ENCODE measurements at places on chromosomes 12 and 14. TPM values are rescaled to one million over a fixed set of nuclear protein-coding genes. Genes with fewer than 3 reads are reported as not detected.

Gene CIROP
- total RNA-seq: not detected

- H3K27me3 ChIP-seq: no peaks in the 10 kb centered on the region
- peaks cover 52% of the 10 kb centered on the region for H3K4me1 ChIP-seq
- no peaks in the 10 kb centered on the region for H3K36me3 ChIP-seq
- DNase-seq: no peak
- H3K4me3 ChIP-seq: peak overlapping the region; percentile 82
Measured at GRCh38 chr12:103965255-103965589, 450 bp upstream of the TDG start.

- H3K4me1 ChIP-seq: peaks cover 63% of the 10 kb centered on the region
- no peak overlapping the region for H3K4me3 ChIP-seq
- peak overlapping the region; percentile 72 for H3K27ac ChIP-seq
- DNase-seq: no peak
- no peaks in the 10 kb centered on the region for H3K27me3 ChIP-seq
- H3K36me3 ChIP-seq: peaks cover 89% of the 10 kb centered on the region
Measured at GRCh38 chr12:119674560-119674959, 6.6 kb downstream of the PRKAB1 start.

DNA sequence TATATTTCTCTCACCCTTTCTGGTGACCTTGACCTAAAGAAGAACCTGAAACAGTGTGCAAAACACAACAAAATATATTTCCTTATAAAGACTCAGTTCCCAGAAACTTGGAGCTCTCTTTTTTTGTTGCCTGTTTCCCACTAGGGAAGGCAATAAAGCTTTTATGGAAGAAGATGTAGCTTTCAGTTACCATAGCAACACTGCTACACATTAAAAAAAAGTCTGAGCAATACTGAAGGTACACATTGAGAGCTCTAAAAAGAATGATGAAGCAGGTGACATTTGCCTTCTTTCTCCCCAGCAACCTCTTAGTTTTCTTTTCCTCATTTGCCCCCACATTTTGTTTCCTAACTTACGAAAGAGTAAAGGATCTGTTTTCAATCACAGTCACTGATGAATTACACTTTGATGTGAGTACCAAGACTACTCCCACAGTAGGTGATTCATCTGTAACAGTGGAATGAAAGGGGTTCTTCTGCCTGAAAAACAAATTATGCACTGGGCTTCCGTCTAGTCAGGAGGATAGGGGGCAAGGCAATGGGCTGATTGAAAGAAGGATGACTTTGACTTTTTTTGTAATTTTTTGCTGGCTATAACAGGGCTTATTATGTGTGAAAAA lies 1.1 kb upstream of the CATSPERB start:
- H3K36me3 ChIP-seq: no peaks in the 10 kb centered on the region
- no peak for DNase-seq
- H3K4me3 ChIP-seq: no peak overlapping the region
- H3K27ac ChIP-seq: no peak overlapping the region
- no peaks in the 10 kb centered on the region for H3K4me1 ChIP-seq

Gene CCNB1IP1
- 36.9 TPM for total RNA-seq
